ENCODE measurements at places on chromosomes 2 and 18.

- no peak for DNase-seq
Measured at GRCh38 chr2:241120440-241120839, 18.4 kb upstream of the MTERF4 start.

DNA sequence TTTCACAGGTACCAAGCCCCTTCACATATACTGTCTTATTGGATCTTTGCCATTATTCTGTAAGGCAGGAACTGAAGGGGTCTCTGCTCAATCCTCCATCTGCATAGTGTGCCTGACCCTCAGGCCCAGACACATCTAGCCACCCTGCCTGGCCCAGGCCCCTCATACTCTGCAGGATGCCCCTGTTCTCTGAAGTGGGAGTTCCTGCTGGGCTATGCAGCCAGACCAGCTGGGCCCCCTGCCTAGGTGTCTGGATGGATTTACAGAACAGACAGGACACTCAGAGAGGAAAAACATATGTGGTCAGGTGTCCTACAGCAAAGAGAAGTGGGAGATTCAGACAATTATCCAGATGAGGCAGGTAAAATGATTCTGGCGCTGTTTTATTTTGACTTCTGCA lies 42.0 kb downstream of the SLC4A5 start:
- DNase-seq, result no peak

DNA sequence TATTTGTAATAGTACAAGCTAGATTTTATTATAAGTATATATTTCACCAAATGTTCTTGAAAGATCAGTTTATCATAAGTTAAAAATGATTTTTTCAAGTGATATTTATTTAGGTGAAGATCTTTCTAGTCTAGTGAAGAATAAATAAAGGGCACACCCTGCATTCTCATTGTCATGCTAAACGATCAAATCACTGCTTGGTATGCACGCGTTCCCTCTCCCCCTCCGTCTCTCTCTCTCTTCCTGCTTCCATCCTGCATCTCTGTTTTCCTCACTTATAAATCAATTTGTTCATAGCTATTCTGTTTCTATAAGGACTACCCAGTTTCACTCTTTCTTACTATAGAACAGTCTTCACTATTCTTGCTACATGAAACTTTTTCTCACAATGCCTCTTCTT lies 1067.4 kb downstream of the LRP1B start:
- DNase-seq, result no peak

DNA sequence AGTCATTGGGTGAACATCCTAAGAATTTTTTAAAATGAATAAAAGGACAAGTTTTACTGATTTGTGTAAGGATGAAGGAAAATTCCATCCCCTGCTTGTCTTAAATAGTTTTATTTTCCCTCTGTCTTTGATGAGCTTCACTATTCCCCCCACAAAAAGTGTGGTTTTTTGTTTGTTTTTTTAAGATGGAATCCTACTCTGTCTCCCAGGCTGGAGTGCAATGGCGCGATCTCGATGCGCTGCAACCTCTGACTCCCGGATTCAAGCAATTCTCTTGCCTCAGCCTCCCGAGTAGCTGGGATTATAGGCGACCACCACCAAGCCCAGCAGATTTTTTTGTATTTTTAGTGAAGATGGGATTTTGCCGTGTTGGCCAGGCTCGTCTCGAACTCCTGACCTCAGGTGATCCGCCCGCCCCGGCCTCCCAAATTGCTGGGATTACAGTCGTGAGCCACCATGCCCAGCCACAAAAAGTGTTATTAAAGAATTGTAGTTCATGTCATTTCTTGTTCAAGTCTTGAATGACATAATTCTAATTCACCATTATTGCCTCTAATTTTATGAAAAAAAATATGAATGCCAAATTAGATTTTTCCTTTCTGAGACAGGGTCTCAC lies 91.7 kb downstream of the AGPS start:
- DNase-seq, result no peak

- no peak for DNase-seq
Measured at GRCh38 chr2:231411237-231411636, 15.7 kb downstream of the B3GNT7 start.

GRCh38 chr2:178506101-178506500 lies 25.8 kb downstream of the PLEKHA3 start:
- DNase-seq, result no peak

- DNase-seq, result no peak
Measured at GRCh38 chr2:11764359-11764758, 17.9 kb downstream of the LPIN1 start.

DNA sequence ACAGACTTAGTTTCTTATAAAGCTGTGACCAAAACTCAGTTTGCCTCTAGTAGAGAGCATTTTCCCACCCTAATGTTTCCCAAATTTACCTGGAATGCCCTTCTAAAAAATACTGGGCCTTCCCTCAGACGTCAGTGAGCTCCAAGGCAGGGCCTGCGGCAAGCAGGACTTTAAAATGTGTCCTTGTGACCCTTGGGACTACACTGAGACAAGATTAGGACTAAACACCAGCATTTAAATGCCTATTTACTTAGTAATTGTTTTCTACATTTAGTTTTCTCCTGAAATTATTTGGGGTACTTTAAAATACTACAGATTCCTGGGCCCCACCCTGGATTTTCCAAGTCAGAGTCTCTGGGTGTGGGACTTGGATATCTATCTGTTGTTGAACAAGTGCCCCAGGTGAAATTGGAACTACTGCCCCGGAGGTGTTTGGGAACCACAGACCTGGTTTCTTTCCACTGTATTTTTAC lies 14.3 kb downstream of the GATA6 start:
- no peak for DNase-seq

DNA sequence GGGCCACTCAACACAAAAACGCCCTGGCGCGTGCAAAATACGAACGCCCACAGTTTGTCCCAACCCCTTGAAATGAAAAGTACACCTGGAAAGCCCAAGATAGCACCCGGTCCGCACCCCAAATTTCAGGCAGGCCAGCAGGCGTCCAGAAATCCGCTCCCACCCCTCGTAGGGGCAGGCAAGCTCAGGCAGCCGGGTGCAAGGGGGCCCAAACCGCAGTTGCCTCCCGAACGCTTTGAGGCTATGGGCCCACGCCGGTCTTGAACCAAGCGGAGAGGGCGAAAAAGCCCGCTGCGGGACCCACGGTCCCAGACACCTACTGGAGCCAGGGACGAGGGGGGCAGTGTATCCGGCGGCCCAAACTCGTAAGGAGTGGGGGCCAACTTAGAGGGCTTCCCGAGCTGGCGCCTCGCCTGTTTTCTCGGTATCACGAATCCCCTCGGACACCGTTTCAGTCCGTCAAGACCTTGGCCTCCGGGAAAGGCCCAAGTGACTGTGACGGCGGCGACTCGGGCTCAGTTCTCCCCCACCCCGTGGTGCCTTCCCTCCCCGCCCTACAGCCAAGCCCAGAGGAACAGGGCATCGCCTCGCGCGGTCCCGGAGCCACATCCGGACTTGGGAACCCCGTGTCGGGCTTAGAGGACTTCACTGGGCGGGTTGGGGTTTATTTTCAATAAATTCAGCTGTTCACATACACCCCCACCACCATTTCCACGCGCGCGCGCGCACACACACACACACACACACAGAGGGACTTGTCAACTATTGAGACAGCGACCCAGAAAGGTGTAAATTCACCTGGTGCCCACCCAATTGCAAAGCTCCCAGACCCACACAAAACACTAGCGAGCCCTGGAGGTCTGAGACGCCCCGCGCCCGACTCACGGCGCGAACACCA lies 6.2 kb upstream of the SATB2 start:
- DNase-seq, result no peak

DNA sequence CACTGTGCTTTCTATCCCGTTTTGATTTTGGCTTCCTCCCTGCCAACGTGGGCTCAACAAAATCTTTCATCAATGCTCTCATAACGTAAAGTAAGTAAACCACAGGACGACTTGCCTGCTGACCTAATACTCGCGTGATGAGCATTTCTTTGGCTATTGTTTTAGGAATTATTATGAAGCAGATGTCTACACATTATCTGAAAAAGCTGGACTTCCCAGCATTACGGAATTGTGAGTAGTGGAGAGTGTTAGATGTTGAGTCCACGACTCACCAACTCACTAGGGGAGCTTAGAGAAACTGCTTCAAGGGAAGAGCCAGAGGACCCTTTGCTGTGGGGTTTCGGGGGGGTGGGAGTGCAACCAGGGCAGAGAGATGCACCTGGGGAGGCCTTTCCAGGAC lies 21.9 kb downstream of the HJURP start:
- DNase-seq, result no peak

DNA sequence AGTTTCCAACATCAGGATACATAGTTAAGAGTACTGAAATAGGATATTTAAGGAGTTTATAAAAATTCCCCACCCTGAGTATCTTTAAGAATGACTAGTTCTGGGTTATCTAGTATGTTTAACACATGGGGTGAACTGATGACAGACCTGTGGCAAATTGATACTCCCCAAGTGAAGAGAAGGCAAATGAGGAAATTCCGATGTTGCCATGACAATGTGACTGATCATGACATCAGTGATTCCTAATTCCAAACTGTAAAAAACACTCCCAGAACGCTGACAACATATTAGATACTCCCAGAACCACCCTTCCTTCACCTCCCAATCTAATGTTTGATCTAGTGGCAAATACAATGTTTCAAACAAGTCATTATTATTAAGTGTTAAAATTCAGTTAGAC lies 77.6 kb downstream of the RBMS1 start:
- no peak for DNase-seq

All from NCI-H1092 (cell line).